ENCODE measurements at places on chromosomes 3 and 15.

DNA sequence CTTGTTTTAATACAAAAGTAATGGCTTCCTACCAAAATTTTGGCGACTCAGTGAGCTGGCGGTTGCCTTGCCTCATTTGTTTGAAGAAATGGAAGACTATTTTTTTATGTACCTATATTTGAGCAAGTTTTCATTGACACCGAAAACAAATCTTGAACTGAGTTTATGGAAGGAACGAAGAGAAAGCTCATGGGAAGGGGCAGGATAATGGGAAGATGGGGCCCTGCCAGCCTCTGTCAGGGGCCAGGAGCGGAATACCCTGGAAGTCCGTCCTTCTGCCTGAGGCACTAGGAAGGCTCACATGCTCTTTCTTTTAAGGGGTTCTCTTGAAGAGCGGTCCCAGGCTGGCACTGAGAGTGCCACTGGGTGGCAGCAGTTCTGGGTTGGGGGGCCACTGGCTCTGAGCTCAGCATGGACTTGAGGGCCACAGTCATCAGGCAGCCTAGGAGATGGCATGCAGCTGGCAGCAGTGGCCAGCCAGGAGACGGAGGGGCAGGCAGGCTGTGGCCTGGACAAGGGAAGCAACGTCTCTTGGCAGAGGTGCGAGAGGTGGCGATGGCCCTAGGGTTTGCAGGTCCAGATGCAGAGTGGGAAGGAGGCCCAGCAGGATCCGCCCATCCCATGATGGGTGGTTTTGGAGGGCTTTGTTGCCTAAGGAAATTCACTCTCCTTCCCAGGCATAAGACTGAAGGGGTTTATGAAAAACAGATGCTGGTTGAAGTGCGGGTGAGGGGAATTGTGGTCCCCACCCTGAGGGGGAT, 41.6 kb downstream of the ISG20 start:
- no peaks in the 10 kb centered on the region for H3K4me1 ChIP-seq
- H3K36me3 ChIP-seq: no peaks in the 10 kb centered on the region
- no peak for DNase-seq
- H3K27ac ChIP-seq: no peak overlapping the region
- H3K27me3 ChIP-seq: no peaks in the 10 kb centered on the region

- H3K36me3 ChIP-seq: no peaks in the 10 kb centered on the region
- no peaks in the 10 kb centered on the region for H3K4me1 ChIP-seq
- DNase-seq: no peak
- H3K4me3 ChIP-seq: no peak overlapping the region
- H3K27me3 ChIP-seq: peaks cover 2% of the 10 kb centered on the region
- H3K27ac ChIP-seq: no peak overlapping the region
These were observed 74.8 kb downstream of the GABRG3 start for GRCh38 chr15:27045796-27046195.

- no peak overlapping the region for H3K27ac ChIP-seq
- no peaks in the 10 kb centered on the region for H3K27me3 ChIP-seq
- no peaks in the 10 kb centered on the region for H3K4me1 ChIP-seq
These were observed 263.5 kb upstream of the BCHE start for GRCh38 chr3:166100730-166101129.

DNA sequence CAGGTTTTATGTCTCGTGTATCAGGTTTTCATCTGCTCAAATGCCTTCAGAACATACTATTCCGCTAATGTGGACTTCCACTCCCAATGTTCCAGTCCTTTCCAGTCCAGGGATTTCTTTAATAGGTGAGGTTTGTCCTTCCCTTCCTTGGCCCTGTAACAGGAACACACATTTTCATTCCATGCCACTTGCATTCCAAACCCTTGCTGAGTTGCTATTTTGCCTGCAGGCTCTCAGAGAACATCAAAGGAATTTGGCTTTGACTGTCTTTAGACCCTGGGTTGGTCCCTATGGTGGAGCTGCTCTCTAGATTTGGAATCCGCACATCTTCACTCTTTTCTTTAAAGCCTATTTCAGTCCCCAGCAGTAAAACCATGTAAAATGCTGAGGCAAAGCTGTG, 12.3 kb upstream of the ALCAM start:
- DNase-seq: no peak
- no peaks in the 10 kb centered on the region for H3K36me3 ChIP-seq
- H3K27ac ChIP-seq: no peak overlapping the region
- H3K27me3 ChIP-seq: no peaks in the 10 kb centered on the region
- no peak overlapping the region for H3K4me3 ChIP-seq

- H3K4me1 ChIP-seq: no peaks in the 10 kb centered on the region
- peak overlapping the region; percentile 79 for H3K27ac ChIP-seq
- H3K36me3 ChIP-seq: no peaks in the 10 kb centered on the region
- no peak for DNase-seq
- no peak overlapping the region for H3K4me3 ChIP-seq
- no peaks in the 10 kb centered on the region for H3K27me3 ChIP-seq
These were observed 69.1 kb downstream of the TTC23 start for GRCh38 chr15:99180086-99180963.

GRCh38 chr3:161016417-161017313, 88.5 kb downstream of the B3GALNT1 start:
- no peak overlapping the region for H3K27ac ChIP-seq
- no peak for DNase-seq
- H3K4me1 ChIP-seq: no peaks in the 10 kb centered on the region
- H3K4me3 ChIP-seq: no peak overlapping the region
- no peaks in the 10 kb centered on the region for H3K36me3 ChIP-seq

- H3K27ac ChIP-seq: no peak overlapping the region
- H3K36me3 ChIP-seq: no peaks in the 10 kb centered on the region
- H3K4me1 ChIP-seq: peaks cover 30% of the 10 kb centered on the region
- H3K27me3 ChIP-seq: no peaks in the 10 kb centered on the region
- no peak overlapping the region for H3K4me3 ChIP-seq
These were observed 31.0 kb upstream of the MFSD1 start for GRCh38 chr3:158770741-158771350.

GRCh38 chr3:13657660-13658435, 108.9 kb downstream of the FBLN2 start:
- H3K36me3 ChIP-seq: no peaks in the 10 kb centered on the region
- H3K27me3 ChIP-seq: peaks cover 83% of the 10 kb centered on the region
- no peak for DNase-seq
- no peak overlapping the region for H3K27ac ChIP-seq
- H3K4me1 ChIP-seq: peaks cover 7% of the 10 kb centered on the region

GRCh38 chr3:30162579-30162978, 443.8 kb upstream of the TGFBR2 start:
- no peak overlapping the region for H3K27ac ChIP-seq
- H3K4me1 ChIP-seq: no peaks in the 10 kb centered on the region
- DNase-seq: no peak
- no peaks in the 10 kb centered on the region for H3K36me3 ChIP-seq

- DNase-seq: no peak
- H3K36me3 ChIP-seq: no peaks in the 10 kb centered on the region
- H3K27ac ChIP-seq: no peak overlapping the region
- H3K27me3 ChIP-seq: no peaks in the 10 kb centered on the region
These were observed 31.0 kb upstream of the PTPRG start for GRCh38 chr3:61530355-61530754.

DNA sequence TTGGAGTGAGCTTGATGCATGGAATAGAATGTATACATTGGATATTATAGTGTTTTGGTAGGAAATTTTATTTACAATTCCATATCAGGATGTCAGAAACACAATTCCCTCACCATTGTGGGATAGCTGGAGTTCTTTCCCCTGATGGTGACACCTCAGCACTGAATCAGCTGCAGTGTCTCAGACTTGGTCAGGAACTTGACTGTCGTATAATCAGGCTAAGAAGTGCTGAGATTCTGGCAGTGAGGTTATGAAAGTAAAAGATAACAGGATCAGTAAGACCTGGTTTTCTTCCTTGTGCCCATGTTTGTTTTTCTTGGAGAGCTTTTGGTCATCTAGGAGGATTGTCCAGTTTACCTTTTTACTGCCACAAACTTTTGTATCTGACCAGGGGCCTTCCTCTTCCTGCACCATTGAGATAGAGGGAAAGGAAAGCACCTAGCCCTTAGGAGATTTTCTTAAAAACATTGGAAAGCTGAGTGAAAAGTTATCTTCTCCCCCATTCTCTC, 27.3 kb upstream of the ST3GAL6 start:
- no peak overlapping the region for H3K4me3 ChIP-seq
- H3K36me3 ChIP-seq: no peaks in the 10 kb centered on the region
- H3K4me1 ChIP-seq: peaks cover 25% of the 10 kb centered on the region
- H3K27me3 ChIP-seq: no peaks in the 10 kb centered on the region

GRCh38 chr3:167166594-167167253, 213.4 kb downstream of the ZBBX start:
- H3K36me3 ChIP-seq: no peaks in the 10 kb centered on the region
- no peaks in the 10 kb centered on the region for H3K4me1 ChIP-seq
- no peak overlapping the region for H3K4me3 ChIP-seq

DNA sequence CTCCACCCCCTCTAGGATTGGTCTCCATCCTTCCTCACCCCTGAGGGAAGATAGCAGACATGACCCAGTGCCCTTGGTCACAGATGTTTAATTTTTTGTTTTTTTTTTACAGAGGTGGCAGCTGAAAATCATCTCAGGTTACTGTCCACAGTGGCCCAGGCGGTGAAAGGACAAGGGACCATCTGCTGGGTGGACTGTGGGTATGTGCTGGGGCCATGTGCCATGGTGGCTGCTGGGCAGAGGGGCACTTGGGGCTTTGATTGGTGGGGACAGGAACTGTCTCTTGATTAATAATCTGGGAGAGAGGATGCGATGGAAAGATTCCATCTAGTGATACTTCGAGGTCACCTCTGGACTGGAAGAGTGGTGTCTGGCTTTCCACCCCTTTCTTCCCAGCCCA, 25.4 kb downstream of the PDIA5 start:
- H3K4me1 ChIP-seq: peaks cover 40% of the 10 kb centered on the region
- peaks cover 18% of the 10 kb centered on the region for H3K36me3 ChIP-seq
- no peak for DNase-seq
- H3K4me3 ChIP-seq: no peak overlapping the region
- H3K27me3 ChIP-seq: no peaks in the 10 kb centered on the region

DNA sequence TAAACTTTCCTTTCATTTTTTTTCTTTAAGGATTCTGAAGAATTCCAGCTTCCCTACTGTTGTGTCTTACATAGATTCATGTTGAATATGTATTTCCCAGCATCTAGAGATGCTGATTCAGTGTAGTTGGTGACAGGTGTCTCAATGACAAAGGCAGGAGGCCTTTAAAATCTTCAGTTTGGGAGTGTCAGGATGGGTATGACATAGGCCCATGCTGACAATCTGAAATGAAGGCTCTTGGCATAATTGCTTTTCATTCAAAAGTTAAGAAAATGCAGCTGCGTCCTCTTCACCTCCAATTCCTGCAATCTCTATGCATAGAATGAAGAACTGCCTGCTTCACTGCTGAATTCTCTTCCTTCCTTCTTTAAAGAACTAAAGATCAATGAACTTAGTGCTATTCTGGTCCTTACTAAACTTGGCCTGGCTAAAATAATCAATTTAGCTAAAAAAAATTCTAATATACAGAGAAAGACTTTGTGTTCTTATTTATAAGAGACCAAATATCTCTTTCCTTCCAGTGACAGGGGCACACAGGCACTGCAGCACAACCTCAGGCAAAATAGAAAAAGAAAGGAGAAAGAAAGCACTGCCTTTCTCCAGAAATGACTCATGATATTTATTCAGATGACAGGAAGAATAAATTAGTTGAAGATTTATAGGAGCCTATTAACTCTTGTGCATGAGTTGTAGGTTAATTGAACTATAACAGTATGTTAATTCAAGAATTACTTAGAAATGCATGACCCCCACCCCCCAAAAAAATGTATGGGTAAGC, 152.6 kb upstream of the GBE1 start:
- H3K27ac ChIP-seq: no peak overlapping the region
- no peaks in the 10 kb centered on the region for H3K27me3 ChIP-seq
- no peak overlapping the region for H3K4me3 ChIP-seq
- peaks cover 8% of the 10 kb centered on the region for H3K4me1 ChIP-seq

- H3K27me3 ChIP-seq: no peaks in the 10 kb centered on the region
- peak overlapping the region; percentile 44 for H3K4me3 ChIP-seq
- H3K27ac ChIP-seq: peak overlapping the region; percentile 68
- H3K36me3 ChIP-seq: no peaks in the 10 kb centered on the region
- DNase-seq: no peak
- H3K4me1 ChIP-seq: no peaks in the 10 kb centered on the region
These were observed 59.4 kb downstream of the CLASP2 start for GRCh38 chr3:33658621-33658990.

DNA sequence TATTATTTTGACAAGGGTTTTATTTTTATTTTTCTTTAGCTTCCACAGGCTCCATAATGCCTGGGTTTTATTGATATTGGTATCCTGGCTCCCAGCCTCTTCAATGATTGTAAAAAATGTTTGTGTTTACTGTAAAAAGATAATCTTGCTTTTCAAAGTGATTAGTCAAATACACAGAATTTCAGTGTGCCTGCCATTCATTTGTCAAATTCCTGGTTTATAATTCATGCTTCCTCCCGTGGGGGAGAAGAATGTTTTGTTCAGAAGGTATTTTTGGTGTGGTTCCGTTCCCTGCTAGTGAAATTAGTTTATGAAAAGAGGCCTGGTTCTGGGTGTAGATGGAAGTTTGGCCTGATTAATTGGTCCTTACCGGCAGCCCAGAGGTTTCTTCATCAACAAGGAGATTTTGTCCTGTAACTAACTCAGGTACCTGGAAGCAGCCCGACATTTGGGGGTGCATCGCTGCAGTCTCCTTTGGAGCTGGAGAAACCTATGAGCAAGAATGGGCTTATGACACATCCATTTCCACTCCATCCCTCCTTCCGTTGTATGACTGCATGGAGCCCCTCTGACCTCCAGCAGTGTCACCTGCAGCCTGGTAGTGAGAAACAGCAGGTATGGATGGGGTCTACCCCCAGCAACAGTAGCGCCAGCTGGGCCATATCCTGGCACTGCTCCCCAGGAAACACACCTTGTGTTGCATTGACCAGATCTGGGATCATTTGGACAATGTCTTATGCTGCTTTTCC, 101.5 kb downstream of the PGPEP1L start:
- H3K4me1 ChIP-seq: peaks cover 78% of the 10 kb centered on the region
- H3K4me3 ChIP-seq: no peak overlapping the region
- H3K27ac ChIP-seq: peak overlapping the region; percentile 74
- peaks cover 35% of the 10 kb centered on the region for H3K36me3 ChIP-seq
- DNase-seq: no peak

- no peak for DNase-seq
- no peaks in the 10 kb centered on the region for H3K4me1 ChIP-seq
- no peaks in the 10 kb centered on the region for H3K27me3 ChIP-seq
- H3K36me3 ChIP-seq: no peaks in the 10 kb centered on the region
These were observed 50.8 kb upstream of the ZNF280D start for GRCh38 chr15:56783857-56784661.
